B cell (primary cell): ENCODE measurements at places on chromosomes 3 and 15. TPM values are rescaled to one million over a fixed set of nuclear protein-coding genes. Genes with fewer than 3 reads are reported as not detected.
A peak's percentile ranks its signal among the peaks of the same experiment; 100 is the strongest.

DNA sequence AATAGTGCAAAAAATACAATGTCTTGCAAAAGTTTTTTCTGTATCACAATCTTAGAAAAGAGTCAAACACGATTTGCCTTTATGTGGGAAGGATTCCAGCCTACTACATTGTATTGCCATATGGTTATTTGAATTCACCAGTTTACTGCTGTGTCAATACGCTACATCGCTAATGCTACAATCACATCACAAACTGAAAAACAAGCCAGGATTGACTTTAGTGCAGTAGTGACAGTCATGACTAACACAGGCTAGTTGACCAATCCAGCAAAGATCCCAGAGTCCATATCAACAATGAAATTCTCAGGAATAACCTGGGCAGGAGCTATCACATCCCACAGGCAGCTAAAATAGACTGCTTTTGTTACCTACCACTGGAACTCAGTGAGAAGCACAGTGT is 67.0 kb downstream of the IL12A start:
- no peaks in the 10 kb centered on the region for H3K36me3 ChIP-seq
- H3K4me3 ChIP-seq = no peak overlapping the region
- H3K4me1 ChIP-seq = no peaks in the 10 kb centered on the region
- no peak for DNase-seq
- H3K27ac ChIP-seq = no peak overlapping the region
- no peaks in the 10 kb centered on the region for H3K27me3 ChIP-seq

- H3K4me3 ChIP-seq = no peak overlapping the region
- no peaks in the 10 kb centered on the region for H3K27me3 ChIP-seq
- no peaks in the 10 kb centered on the region for H3K36me3 ChIP-seq
- no peak for DNase-seq
- H3K4me1 ChIP-seq = no peaks in the 10 kb centered on the region
- H3K27ac ChIP-seq = no peak overlapping the region
Observed at GRCh38 chr3:30775040-30775439, 119.4 kb downstream of the GADL1 start.

DNA sequence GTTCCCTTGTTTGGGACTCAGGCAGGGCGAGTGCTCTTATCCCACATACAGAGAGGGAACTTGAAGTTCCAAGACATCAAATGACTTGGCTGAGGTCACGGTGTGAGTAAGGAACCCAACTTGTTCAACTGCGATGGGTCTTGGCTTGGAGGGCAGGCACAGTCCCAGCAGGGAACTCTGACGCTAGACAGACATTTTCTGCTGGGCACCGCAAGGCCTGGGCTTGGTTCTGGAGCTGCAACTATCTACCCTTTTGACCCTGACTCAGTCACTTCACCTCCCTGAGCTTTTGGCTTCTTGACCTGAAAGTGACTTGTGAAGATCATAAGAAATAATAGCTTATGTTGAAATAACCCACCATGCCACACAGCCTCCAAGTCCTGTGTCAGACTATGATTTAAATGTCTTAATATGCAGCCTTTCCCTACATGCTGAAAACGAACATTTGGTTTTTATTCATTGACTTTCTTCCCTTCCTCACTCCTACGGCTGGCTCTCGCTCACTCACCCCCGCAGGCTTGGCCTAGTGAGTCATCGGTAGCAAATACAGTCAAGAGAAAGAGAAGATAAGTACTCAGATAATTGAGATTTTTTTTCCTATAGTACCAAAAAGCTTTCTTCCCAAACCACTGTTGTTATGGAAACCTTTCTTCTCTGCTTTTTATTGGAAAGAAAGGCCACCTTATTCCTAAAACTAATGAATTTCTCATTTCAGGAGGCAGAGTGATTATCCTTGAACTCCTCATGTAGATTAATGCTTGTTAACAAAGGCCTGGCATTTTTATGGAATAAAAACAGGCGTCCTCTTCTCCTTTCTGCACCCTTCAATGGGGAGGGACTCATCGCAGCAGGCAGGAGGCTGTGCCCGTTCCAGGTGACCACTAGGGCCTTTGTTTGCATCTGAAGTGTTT is 178.4 kb downstream of the ATP10A start:
- H3K4me3 ChIP-seq = no peak overlapping the region
- DNase-seq = no peak
- no peak overlapping the region for H3K27ac ChIP-seq
- no peaks in the 10 kb centered on the region for H3K36me3 ChIP-seq
- H3K4me1 ChIP-seq = no peaks in the 10 kb centered on the region
- no peaks in the 10 kb centered on the region for H3K27me3 ChIP-seq

GRCh38 chr15:59691194-59691805 is 2.2 kb upstream of the BNIP2 start:
- peaks cover 27% of the 10 kb centered on the region for H3K4me1 ChIP-seq
- DNase-seq = peak; percentile 83
- no peak overlapping the region for H3K27ac ChIP-seq
- no peak overlapping the region for H3K4me3 ChIP-seq
- H3K27me3 ChIP-seq = no peaks in the 10 kb centered on the region

- no peak for DNase-seq
- no peaks in the 10 kb centered on the region for H3K27me3 ChIP-seq
- no peak overlapping the region for H3K27ac ChIP-seq
- no peaks in the 10 kb centered on the region for H3K36me3 ChIP-seq
Observed at GRCh38 chr3:138781012-138781470, 53.7 kb downstream of the PIK3CB start.

- H3K27ac ChIP-seq = no peak overlapping the region
- peaks cover 8% of the 10 kb centered on the region for H3K4me1 ChIP-seq
- no peak for DNase-seq
- H3K36me3 ChIP-seq = no peaks in the 10 kb centered on the region
Observed at GRCh38 chr3:195853996-195854395, 42.3 kb upstream of the MUC4 start.

GRCh38 chr3:157120071-157120892 is 39.7 kb downstream of the CCNL1 start:
- DNase-seq = no peak
- no peaks in the 10 kb centered on the region for H3K4me1 ChIP-seq
- H3K36me3 ChIP-seq = no peaks in the 10 kb centered on the region
- H3K27me3 ChIP-seq = no peaks in the 10 kb centered on the region
- H3K4me3 ChIP-seq = no peak overlapping the region
- H3K27ac ChIP-seq = no peak overlapping the region

DNA sequence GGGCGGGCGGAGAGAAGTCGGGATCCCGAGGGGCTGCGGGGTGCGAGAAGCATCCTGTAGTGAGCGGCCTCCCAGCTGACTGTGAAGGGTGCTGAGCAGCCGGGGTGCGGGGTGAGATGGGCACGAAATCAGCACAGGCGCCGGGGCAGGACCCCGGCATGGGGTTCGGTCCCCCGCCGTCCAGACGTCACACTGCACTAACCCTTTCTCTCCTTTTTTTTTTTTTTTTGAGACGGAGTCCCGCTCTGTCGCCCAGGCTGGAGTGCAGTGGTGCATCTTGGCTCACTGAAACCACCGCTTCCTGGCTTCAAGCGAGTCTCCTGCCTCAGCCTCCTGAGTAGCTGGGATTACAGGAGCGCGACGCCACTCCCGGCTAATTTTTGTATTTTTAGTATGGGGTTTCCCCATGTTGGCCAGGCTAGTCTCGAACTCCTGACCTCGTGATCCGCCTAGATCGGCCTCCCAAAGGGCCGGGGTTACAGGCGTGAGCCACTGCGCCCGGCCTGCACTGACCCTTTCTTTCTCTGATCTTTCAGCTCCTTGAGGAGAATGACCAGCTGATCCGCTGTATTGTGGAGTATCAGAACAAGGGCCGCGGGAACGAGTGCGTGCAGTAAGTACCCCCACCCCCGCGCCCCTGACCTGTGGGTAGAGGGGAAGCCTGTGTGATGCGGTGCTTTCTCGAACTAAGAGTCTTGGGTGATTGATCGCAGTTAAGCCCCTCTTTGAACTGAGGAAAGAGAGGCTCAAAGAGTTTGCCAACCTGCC is 513 bp downstream of the SS18L2 start:
- peaks cover 15% of the 10 kb centered on the region for H3K4me1 ChIP-seq
- peaks cover 20% of the 10 kb centered on the region for H3K36me3 ChIP-seq
- peak overlapping the region; percentile 67 for H3K4me3 ChIP-seq
- peak overlapping the region; percentile 73 for H3K27ac ChIP-seq
- no peak for DNase-seq

DNA sequence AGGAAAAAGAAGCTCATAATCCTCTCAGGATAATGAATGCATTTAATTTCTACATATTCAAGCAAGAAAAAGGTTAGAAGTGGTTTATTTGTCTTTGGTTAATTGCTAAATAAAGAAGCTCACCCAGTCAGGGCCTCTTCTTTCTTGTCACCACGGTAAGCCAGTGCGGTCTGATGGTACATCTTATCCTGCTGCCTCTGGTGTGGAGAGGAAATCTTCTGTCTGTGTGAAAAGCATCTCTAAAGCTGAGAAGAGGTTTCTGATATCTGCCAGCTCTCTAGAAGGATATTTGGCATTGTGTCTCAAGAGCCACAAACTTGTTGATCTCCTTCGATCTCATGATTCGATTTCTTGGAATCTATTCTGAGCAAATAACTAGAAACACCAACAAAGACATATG is 144.9 kb downstream of the SV2B start:
- H3K27ac ChIP-seq = no peak overlapping the region
- no peaks in the 10 kb centered on the region for H3K27me3 ChIP-seq
- DNase-seq = no peak
- H3K4me1 ChIP-seq = no peaks in the 10 kb centered on the region
- no peak overlapping the region for H3K4me3 ChIP-seq

DNA sequence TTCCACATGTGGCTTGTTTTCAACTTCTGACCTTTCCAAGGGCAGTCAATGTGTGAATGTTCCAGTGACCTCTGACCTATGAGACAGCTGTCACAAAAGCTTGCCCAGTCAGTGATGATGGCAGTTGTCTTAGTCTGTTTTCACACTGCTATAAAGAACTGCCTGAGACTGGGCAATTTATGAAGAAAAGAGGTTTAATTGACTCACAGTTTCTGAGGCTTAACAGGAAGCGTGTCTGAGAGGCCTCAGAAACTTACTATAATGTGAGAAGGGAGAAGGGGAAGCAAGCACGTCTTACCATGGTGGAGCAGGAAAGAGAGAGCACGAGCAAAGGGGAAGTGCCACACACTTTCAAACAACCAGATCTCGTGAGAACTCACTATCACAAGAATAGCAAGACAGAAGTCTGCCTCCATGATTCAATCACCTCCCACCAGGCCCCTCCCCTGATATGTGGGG is 95.6 kb downstream of the ECT2 start:
- no peak overlapping the region for H3K4me3 ChIP-seq
- H3K27ac ChIP-seq = no peak overlapping the region
- H3K27me3 ChIP-seq = no peaks in the 10 kb centered on the region
- H3K4me1 ChIP-seq = no peaks in the 10 kb centered on the region
- no peak for DNase-seq

- no peaks in the 10 kb centered on the region for H3K36me3 ChIP-seq
- H3K4me3 ChIP-seq = no peak overlapping the region
- H3K4me1 ChIP-seq = no peaks in the 10 kb centered on the region
- no peak overlapping the region for H3K27ac ChIP-seq
Observed at GRCh38 chr3:54988838-54989630, 61.2 kb upstream of the LRTM1 start.

COL6A5 gene
- not detected in 2 replicates for polyA plus RNA-seq
